Activated gamma-delta T cell (primary cell): ENCODE measurements at places on chromosomes 16 and 17.

DNA sequence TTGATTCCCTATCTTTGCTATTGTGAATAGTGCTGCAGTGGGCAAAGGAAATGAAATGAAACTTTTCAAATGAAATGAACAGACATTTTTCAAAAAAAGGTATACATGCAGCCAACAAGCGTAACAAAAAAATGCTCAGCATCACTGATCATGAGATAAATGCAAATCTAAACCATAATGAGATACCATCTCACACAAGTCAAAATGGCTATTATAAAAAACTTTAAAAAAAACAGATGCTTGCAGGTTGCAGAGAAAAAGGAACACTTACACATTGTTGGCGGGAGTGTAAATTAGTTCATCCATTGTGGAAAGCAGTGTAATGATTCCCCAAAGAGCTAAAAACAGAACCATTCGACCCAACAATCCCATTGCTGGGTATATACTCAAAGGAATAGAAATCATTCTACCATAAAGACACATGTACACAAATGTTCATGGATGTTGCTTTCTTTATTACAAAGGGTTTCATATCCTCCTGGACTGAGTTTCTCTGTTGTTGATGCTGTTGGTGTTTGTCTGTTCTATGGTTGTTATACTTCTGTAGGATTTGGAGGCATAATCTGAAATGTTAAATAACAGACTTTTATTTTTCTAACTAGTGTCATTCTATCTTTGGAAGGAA is 99.3 kb upstream of the SOX9 start:
- no peak for DNase-seq

DNA sequence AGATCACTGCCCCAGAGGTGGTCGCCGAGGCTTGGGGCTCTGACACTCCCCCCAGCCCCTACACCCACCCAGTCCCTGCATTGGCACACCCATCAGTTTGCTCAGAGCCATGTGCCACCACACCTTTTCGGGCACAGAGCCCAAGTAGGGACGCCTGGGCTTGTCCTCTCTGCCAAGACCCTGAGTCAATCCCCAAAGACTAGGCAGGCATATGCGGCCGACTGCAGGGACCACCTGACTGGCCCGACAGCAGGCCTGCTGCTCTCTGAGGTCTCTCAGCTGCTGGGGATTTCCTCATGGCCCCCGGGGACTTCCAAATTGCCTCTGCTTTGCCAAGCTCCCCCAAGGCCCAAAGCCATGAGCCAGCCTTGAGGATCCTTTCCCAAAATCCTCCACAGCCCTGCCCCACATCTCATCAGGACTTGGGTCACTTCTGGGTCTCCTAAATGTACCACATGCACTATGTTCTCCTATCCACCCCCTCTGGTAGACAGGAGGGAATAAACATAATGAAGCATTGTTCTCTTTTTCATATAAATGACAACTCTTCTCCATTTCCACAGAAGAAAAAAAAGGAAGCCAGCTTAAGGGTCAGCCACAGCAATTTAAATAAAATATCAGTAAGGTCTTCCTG is 30.6 kb downstream of the MYO18A start:
- no peak for DNase-seq

DNA sequence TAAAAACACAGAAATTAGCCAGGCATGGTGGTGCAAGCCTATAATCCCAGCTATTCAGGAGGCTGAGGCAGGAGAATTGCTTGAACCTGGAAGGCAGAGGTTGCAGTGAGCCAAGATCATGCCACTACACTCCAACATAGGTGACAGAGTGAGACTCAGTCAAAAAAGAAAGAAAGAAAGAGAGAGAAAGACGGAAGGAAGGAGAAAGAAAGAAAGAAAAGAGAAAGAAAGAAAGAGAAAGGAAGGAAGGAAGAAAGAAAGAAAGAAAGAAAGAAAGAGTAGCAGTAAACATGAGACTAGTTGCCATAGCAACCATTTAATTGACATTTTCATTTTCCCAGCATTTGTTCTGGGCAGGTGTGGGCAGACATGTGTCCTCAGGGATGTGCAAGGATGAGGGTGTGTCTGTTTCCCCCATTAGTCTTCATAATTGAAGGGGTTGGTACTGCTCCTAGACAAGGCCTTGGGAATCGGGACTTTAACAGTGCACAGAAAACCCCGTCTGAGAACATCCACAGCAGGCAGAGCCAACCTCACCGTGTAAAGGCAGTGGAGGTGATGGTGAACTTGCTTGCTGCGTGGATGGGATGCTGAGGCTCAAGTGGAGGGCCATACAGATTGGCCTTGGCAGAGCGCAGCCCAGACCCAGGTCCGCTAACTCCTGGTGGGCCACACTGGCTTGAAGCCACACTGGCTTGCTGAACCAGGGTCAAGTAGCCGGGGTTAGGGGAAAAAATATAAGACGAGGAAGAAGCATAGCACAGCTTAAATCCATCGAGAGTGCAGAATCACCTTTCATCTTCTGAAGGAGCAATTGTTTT is 35.2 kb upstream of the KIFC3 start:
- DNase-seq, result no peak

GRCh38 chr17:50797135-50797810 is 30.0 kb upstream of the ANKRD40CL start:
- DNase-seq, result no peak

DNA sequence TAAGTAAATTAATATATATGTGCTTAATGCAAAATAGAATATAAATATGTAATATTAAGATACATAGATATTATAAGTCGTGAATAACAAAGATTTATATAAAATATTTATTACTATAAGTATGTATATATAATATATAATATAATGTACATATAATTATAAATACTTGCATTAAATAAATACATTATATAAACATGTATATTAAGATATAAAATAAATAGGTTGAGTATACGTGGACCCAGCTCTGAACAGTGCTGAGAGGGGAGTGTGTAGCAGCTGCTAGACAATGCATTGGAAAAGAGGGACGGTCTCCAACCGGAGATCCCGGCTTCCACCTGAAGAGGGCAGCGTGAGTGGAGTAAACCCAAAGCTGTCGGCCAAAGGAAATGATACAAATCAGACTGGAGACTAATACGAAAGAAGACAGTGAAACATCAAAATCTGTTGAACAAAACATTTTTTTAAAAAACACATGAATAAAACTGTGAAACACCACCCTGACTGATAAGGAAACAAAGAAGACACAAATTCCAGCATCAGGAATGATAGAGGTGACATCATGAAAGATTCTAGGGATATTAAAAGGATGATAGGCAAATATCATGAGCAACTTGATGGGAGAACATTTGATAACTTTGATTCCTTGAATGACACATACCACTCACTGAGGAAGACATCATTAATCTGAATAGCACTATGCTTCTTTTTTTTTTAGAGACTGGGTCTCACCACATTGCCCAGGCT is 125.4 kb upstream of the CHMP6 start:
- DNase-seq, result no peak

- DNase-seq, result no peak
Observed at GRCh38 chr17:53894591-53894990, 71.9 kb downstream of the KIF2B start.
